Mesothelial cell of epicardium (in vitro differentiated cells): ENCODE measurements at places on chromosomes 11 and 22. TPM values are rescaled to one million over a fixed set of nuclear protein-coding genes. Genes with fewer than 3 reads are reported as not detected.

GRCh38 chr22:35514366-35514765 is 26.3 kb upstream of the RASD2 start:
- H3K36me3 ChIP-seq: no peaks in the 10 kb centered on the region
- H3K27ac ChIP-seq: no peak overlapping the region
- peaks cover 13% of the 10 kb centered on the region for H3K4me1 ChIP-seq
- peaks cover 15% of the 10 kb centered on the region for H3K27me3 ChIP-seq
- DNase-seq: no peak
- H3K4me3 ChIP-seq: no peak overlapping the region

GRCh38 chr11:56916162-56916561 is 72.6 kb upstream of the OR5AK2 start:
- H3K4me1 ChIP-seq: no peaks in the 10 kb centered on the region
- no peaks in the 10 kb centered on the region for H3K27me3 ChIP-seq
- H3K36me3 ChIP-seq: no peaks in the 10 kb centered on the region
- no peak for DNase-seq
- H3K4me3 ChIP-seq: no peak overlapping the region

DNA sequence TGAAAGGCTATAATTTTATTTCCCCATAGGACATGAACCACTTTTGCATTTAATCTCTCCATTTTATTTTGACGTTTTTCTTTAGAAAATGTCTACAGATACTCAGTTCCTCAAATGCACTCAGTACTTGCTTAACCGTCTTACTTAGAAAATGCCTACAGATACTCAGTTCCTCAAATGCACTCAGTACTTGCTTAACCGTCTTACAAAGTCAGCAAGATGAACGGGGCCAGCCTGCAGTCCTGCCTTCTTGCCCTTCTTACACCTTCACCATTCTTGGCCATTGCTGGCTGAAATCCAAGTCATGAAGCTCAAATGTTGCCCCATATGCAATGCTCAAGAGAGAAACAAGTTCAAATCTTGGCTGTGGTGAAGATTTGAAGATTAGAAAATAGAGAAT is 34.1 kb downstream of the CSNK2A3 start:
- no peak overlapping the region for H3K4me3 ChIP-seq
- H3K27ac ChIP-seq: no peak overlapping the region
- no peak for DNase-seq
- peaks cover 4% of the 10 kb centered on the region for H3K4me1 ChIP-seq

DNA sequence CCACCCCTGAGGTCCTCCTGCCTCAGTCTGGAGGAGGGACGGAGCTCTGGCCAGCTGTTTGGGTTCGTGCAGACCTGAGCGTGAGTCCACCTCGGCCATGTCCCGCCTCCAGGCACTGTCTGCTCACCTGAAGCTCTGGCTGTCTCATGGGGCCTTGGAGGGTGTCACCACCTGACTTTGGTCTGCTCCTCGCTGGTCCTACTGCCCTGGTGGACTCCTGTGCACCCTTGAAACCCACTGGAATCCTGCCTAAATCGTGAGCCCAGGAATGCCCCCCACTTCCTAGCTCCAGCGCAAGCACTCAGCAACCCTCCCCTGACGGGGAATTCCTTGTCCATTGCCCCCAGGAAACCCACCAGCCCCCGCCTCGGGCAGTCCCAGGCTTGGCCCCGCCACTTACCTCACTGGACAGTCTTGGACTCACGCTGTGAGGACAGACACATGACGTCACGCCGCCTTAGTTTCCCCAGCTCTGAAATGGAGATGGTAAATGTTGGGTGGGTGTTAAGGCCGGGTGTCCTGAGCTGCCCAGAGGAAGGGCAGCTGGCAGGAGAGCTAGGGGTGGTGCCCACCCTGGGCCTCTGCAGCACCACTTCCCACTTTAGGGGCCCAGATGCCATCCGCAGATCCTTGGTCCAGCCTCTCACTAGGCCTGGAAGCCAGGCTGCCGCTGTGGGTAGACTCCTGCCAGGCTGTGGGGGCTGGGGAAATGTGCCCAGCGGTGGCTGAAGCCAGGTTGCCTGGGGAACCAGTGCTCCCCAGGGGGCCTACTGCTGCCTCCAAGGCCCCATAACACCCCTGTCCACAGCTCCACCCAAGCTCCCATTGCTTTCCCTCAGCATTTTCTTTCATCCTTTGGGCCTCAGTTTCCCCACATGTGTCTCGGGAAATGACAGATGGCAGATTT is 18.2 kb upstream of the TBX1 start:
- H3K27ac ChIP-seq: no peak overlapping the region
- DNase-seq: no peak
- no peaks in the 10 kb centered on the region for H3K36me3 ChIP-seq

Gene RASL10A
- 2.5 to 3.8 TPM (median 3.1 TPM) in 3 replicates for total RNA-seq

Gene LRRC74B
- total RNA-seq: 0.18 TPM in 1 of 3 replicates, not detected in the others
